HCT116 (cell line): ENCODE measurements at places on chromosomes 7 and 10. TPM values are rescaled to one million over a fixed set of nuclear protein-coding genes. Genes with fewer than 3 reads are reported as not detected.

DNA sequence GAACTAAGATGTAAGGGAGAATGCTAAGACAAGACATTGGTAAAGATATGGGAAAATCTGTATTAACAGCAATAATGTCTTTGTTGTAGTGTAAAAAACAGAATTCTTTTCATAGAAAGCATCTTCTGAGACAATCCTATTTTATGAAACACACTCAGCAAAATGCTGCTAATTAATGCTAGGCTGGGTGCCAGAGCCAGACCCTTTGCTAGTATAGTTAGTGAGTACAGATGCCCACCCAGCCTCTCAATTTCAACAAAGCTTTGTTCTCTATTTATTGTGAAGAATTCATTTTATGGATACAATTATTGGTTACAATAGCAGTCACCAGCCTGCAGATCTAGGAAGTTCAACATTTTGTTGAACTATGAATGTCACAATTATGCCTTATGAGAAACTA is 131.0 kb downstream of the SEM1 start:
- no peak for DNase-seq

DNA sequence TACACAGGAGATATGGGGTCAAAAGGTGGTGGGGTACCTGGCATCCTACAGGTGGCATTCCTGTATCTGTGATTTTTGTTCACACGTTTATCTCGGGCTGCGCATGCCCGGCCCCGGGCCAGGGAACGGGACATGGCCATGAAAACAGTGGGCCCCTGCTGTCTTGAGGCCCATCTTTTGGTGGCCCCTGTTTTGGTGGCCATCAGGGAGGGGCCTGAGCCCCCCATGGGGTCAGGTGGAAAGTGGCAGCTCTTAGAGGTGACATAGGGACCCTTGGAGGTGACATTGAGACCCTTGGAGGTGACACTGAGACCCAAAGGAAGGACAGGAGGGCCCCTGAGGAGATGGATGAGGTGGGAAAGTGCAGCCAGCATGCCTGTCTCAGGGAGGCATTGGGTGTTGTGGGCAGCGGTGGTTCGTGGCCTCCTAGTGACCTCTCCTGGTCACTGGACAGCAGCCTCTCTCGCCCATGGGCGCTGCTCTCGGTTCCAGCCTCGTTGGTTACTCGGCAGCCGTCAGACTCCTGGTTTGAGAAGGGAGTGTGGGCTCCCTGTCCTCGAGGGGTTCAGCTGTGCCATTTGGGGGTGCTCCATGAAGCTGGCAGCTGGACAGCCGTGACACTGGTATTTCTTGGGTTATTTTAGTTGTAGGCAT is 39.9 kb downstream of the INPP5A start:
- DNase-seq = no peak

DNA sequence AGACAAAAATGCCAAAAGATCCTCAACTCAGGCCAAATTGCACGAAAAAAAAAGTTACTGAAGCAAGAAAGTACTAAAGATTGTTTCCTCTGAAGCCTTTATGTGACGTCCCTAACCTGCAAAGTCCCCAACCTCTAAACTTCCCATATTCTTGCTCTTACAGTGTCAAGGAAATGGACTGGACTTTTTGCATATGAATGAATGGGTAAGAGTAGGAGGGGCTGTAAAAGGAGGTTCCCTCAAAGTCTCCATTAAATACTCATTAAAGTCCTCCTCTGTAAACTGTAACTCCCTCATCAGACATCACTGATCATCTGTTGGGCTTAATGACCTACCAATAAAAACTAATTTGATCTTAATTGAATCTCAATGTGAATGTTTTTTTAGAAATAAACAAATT is 164.8 kb upstream of the STEAP1 start:
- DNase-seq = no peak

DNA sequence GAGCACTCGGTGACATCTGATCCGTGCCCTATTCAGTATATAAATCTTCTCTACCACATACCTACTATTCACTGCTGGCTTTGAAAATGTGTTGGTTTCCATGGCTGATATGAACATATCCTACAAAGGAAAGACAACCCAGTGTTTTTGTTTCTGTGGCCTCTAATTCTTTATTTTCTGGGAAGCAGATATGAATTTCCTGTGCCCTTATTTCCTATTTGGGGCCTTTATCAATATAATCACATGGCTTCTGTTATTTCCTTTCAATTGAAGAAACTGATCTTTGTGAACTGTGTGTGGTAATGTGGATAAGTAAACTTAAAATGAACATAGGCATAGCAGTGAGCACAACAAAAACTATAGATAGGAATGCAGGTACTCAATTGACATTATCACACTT is 10.6 kb downstream of the CCNJ start:
- DNase-seq = no peak

DNA sequence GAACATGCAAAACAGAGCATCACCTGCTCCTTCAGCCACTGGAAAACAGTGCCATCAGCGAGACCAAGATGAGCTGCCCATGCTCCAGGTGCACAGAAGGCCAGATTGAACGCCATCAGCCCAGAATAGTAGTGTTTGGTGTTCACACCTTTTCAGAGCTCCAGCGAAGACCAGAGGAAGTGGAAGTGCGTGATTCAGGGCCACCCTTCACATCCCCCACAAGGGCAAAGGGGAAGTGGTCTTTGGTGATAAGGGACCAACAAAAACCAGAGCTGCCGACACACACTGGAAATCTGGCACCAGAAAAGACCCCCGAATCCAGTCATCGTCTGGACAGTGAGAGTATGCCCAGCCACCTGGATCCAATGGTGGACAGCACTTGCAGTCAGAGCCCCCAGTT is 29.5 kb upstream of the TMEM72 start:
- no peak for DNase-seq

Gene ATOH7
- not detected for total RNA-seq

GRCh38 chr10:103605359-103606096 is 112.0 kb downstream of the NEURL1 start:
- peak; percentile 28 for DNase-seq

- DNase-seq = no peak
Observed at GRCh38 chr7:56092789-56093531, at the start of gene PHKG1. Gene PHKG1 (minus strand): TSS chr7:56092952. CDS start chr7:56088941, 4,011 bp downstream.

- no peak for DNase-seq
Observed at GRCh38 chr7:66321283-66321682, 116.1 kb downstream of the TPST1 start.

- no peak for DNase-seq
Observed at GRCh38 chr7:82348251-82348650, 95.3 kb downstream of the CACNA2D1 start.

DNA sequence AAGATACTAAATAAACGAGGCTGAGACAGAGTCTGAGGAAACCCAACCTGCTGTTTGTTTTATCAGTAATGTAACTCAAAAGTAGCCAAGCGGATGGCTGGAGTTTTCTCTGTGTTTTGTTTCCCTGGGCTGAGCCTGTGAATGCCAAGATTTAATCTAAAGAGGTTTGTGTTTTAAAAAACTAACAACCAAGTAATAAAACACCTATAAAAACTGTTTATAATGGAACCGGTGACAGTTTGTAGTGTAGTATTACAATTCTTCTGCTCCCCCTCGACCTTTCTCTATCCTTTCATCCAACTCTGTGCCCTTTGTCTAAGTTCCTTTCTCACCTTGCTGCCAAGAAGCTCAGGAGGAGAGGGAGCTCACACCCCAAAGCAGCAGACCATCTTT is 2.6 kb upstream of the KAT6B start:
- no peak for DNase-seq

Gene SBDS
- 50.1 TPM for total RNA-seq

- DNase-seq = no peak
Observed at GRCh38 chr7:112770051-112770450, 20.1 kb downstream of the TMEM168 start.

DNA sequence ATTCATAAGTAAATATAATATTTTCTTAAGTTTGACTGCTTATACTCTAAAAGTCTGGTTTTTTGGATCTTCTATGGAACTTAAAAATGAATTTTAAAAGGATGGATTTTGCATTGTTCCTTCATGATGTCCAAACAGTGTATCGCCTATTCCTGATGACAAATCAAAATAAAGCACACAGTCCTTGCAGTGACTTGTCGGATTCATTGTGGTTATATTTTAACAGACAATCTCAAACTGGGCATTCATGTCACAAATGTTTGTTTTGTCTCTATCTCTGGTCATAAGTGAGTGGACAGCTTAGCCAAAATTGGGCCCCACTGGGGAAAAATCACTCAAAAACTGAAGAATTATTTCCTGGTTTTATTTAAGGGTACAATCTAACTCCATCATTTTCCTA is 74.8 kb downstream of the LMBR1 start:
- no peak for DNase-seq

GRCh38 chr10:69512901-69513300 is 60.3 kb downstream of the NEUROG3 start:
- DNase-seq = no peak

DNA sequence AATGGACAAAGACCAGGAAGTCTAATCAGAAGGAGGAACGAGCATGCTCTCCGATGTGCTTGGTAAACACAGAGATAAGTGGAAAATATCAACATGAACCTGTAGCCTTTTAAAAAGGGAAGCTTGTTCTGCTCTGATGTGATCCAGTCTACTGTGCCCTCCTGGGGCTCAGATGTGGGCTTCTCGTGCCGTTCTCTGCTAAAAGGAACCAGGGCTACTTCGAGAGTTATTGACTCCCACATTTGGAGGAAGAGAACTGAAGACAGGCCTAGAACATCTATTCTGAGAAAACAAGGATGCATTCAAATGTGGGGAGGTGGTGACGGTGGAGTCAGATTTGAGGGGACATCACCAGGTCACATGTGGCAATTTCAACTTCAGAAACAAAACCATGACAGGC is 325.4 kb downstream of the GLRX3 start:
- DNase-seq = no peak

- no peak for DNase-seq
Observed at GRCh38 chr7:88331322-88331721, 24.6 kb upstream of the STEAP4 start.

Gene CTAGE8
- total RNA-seq = 6.1 TPM
